ENCODE measurements at places on chromosomes 13 and 19.

GRCh38 chr19:18401580-18402112 lies 4.2 kb upstream of the LRRC25 start:
- peak; percentile 62 for DNase-seq

DNA sequence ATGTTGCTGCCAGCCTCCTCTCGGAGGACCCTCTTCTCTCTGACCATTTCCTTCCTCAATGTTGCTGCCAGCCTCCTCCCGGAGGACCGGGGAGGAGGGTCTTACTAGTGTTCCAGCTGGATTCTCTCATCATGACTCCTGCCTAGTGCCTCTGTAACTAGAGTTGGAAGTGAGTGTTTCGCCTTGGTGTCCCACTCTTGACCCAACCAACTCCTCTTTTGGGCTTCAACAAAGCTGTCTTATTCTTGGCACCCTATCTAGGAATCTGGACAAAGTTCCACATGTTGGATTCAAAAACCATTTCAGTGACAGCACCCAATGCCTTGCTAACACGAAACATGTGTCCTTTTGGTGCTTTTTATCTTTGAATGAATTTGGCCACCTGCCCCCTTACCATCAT lies 165.4 kb downstream of the GPC5 start:
- DNase-seq: no peak

DNA sequence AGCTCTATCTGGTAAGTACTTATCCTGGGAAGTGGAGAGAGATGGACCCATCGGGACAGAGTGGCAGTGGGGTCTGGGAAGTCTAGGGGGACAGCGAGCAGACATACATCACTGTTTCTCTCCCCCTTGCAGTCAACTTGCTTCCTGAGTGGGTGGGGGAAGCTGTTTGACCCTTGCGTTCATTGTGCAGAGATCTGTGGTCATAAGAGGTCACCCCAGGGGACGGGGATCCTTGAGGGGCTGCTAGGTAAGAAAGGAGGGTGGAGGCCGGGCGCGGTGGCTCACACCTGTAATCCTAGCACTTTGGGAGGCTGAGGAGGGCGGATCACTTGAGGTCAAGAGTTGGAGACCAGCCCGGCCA lies 474 bp downstream of the ARHGEF18 start:
- DNase-seq: no peak

GRCh38 chr13:107220245-107220644 lies 652.3 kb upstream of the ARGLU1 start:
- DNase-seq: no peak

DNA sequence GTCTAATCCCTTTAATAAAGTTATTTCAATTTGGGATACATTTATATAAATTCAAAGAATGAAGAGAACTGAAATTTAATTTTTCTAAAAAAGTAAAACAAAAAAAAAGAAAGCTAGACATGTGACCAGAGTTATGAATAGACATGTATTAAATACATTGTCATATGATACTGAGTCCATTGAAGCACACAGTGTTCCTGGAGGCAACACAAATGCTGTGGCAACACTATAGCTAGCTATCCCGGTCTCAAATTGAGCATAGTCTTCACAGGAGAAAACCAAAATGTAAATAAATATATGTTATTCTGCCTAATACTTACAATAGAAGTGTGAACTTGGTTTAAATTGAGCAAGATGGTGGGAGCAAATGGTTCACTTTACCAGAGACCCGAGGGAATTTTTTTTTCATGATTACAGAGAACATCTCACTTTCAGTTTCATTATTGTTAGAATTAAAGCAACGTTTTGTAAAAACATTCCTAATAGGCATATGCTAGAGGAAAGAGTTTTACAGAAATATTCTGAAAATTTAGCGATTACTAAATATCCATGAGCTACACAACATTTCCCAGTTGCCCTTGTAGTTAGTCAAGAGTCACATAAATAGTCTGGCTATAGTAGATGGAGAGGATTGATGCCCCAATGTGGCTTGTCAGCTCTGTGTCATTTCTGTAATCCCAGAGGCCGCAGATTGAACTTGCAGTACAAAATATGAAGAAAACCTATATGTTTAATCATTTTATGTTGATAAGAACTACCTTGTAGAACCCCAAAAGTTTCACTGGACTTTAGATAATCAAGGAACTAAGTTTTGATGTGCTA lies 775.7 kb upstream of the SPRY2 start:
- no peak for DNase-seq

GRCh38 chr19:33498391-33499000 lies 23.1 kb downstream of the PEPD start:
- DNase-seq: no peak

Data from brain microvascular endothelial cell (primary cell).